CD4-positive, alpha-beta T cell treated with Interleukin-4 for 4 hours (primary cell): ENCODE measurements at places on chromosomes 7 and 10.

GRCh38 chr7:101804967-101805366, 12.5 kb upstream of the CUX1 start:
- DNase-seq = peak; percentile 8

DNA sequence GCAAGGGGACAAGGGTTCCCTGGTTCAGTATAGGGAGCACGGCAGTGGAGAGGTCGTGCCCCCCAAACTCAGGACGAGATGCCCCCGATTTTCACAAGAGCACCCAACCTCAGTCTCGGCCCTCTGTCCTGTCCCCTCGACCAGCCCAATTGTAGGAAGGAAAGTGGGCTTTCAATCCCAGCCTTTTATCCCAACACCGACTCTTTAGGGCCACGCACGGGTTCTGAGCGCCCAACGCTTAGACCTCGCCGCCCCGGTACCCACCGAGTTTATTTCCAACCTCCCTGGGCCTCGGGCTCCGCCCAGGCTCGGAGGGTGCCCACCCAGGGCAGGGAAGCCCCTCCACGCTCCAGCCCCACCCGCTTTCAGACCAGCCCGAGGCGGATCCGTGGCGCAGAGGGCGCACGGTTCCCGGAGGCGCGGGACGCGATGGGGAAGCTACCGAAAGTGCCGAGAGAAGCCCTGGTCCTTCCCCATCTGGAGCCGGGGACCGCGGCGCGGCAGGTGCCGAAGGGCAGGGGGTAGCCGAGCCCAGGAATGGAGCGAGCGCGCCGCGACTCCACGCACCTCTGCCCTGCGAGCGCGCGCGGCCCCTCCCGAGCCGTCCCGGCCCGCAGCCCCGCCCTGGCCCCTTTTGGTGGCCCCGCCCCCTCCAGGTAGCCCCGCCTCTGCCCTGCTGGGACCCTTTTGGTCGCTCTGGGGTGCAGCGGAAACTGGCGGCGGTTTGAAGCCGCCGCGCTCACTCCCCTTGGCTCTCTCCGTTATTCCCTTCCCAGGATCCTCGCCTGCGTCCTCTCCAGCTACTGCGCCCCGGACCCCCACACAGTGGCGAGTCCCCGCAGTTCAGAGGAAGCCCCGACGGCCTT, 20.4 kb downstream of the GRID2IP start:
- DNase-seq = peak; percentile 36

- DNase-seq = no peak
Observed at GRCh38 chr7:55187701-55188491, 169.1 kb downstream of the EGFR start.

DNA sequence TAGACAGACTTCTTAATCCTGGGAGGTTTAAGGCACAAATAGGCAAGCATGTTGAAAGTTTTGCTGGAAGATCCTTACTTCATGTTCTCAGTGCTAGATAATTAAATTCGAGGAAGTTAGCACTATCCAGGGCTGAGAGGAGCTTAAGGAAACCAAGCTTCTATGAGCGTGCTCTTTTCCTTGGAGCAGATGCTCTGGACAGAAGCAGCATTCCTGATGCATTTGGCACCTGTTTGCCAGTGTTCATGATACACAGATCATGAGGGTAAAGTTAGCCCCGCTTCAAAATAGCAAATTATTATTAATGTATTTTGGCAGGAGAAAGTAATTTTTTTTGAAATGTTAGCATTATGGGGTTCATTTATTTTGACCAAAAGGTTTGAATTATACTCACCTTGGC, 9.4 kb downstream of the HDAC9 start:
- DNase-seq = no peak

DNA sequence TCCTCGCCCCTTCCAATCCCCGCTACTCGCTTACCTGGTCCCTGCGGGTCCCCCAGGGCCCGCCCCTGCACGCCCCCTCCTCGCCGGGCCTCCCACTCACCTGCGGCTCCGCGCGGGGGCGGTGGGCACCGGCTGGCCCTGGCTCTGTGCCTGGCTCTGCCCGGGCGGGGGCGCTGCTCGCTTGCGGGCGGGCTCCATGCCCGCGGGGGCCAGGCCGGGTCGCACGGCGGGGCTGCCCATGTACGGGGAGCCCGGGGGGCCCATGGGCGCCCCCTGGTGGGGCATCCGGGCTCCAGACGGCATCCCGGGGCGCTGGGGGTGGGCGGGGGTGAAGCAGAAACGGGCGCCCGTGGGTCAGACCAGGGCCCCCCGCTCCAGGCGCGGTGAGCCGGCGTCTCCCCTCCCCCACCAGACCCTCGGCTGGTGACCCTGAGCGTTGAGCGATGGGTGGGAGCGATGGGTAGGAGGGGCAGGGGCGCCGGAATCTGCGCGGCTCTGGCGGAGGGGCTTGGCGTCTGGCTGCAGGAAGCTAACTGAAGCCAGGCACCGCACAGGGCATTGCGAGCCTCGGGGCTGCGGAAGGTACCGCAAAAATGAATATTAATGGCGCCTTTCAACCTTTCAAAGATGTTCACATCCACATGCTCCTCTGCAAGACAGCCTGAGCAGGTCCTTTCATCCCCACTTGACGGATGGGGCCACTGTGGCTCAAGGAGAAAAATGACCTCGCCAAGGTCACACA, 3.0 kb downstream of the SMARCD3 start:
- DNase-seq = peak; percentile 39

DNA sequence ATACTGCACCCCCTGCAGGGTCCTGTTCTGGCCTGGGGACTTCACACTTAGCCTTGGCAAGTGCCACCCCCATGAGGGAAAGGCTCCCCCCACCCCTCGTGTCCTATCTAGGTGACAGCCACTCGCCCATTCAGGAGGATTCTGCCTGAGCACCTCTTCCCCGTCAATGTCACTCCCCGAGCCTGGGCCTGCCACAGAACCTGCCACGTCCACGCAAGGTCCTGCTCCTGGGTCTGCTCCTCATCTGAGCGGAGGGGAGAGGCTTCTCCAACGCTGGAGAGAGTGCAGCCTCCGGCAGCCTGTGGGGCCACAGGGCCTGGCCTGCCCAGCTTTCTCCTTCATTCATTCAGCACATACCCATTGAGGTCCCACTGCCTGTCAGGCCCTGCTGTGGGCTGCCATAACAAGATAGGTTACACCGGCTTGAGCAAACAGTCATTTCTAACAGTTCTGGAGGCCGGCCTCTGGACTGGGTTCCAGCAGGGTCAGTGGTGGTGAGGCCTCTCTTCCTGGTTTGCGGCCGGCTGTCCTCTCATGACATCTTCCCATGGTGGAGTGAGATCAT, 92.0 kb upstream of the RET start:
- no peak for DNase-seq

GRCh38 chr10:78924319-78925003, 144.3 kb upstream of the ZMIZ1 start:
- DNase-seq = no peak

GRCh38 chr7:158114056-158114850, 473.4 kb downstream of the PTPRN2 start:
- no peak for DNase-seq

GRCh38 chr10:121645696-121646095, 47.5 kb upstream of the FGFR2 start:
- DNase-seq = no peak

- DNase-seq = no peak
Observed at GRCh38 chr7:155578016-155578415, 31.7 kb upstream of the CNPY1 start.

- DNase-seq = no peak
Observed at GRCh38 chr7:87032604-87033339, 26.7 kb downstream of the ELAPOR2 start.

DNA sequence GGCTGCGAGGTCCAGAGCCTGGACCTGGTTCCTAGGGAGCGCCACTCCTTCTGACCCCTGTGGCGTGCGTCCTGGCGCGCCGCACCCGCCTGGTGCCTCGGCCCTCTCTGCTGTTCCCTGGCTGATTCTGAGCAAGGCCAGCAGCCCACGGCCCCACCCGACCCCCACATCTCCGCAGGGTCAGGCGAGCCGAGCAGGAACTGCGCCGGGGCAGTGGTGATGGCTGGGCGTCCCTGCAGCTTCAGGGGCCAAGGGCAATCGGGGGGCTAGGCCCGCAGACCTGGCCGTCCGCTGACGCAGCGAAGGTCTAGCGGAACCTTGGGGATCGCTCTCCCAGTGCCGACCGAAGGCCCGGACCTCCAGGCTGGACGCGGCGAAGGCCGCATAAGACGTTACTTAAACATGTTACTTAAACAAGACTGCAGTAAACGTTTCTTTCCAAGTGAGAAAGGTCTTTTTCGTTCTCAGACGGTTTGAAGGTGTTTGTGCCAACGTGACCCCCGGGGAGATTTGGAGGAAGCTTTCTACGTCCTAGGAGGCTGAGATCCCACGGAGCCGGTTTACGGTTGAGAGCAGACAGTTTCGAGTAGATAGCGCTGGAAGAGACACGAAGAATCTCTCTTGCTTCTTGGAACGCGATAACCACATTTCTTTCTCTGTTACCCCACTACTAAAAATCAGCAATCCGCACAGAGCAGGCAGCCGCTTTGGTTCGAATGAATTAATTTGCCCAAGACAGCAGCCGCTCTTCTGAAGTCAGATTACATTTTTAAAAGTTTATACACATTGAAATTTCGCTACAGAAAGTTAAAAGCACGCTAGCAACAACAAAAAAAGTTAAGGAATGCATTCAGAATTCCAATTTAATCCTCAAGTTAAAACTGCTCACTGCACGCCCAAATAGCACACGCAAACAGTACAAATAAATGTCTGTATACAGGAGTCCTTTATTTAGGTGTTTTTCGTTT, 4.9 kb upstream of the NKX2-3 start:
- no peak for DNase-seq

GRCh38 chr7:93279541-93279940, 47.4 kb downstream of the VPS50 start:
- no peak for DNase-seq

DNA sequence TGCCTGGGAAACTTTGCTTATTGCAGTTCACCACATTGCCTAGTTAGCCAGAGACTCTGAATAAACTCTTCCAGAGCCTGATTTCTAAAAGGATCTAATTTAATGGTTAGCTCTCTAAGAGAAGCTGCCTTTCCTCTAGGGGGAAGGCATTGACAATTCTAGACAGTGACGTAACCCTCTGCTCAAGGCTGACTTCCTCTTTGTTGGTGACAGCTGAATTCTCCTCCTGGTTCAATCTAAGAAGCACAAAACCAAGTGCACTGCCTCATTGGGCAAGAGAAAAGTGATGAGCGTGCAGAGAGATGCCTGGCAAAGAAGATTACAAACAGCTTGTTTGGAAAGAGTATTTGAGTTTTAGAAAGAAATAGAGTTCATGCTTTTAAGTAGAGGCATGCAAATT, 102.7 kb downstream of the MACC1 start:
- peak; percentile 5 for DNase-seq

- DNase-seq = peak; percentile 49
Observed at GRCh38 chr10:13440185-13441061, 88.4 kb downstream of the BEND7 start.

- no peak for DNase-seq
Observed at GRCh38 chr10:47260505-47261111, 39.4 kb upstream of the GDF10 start.

DNA sequence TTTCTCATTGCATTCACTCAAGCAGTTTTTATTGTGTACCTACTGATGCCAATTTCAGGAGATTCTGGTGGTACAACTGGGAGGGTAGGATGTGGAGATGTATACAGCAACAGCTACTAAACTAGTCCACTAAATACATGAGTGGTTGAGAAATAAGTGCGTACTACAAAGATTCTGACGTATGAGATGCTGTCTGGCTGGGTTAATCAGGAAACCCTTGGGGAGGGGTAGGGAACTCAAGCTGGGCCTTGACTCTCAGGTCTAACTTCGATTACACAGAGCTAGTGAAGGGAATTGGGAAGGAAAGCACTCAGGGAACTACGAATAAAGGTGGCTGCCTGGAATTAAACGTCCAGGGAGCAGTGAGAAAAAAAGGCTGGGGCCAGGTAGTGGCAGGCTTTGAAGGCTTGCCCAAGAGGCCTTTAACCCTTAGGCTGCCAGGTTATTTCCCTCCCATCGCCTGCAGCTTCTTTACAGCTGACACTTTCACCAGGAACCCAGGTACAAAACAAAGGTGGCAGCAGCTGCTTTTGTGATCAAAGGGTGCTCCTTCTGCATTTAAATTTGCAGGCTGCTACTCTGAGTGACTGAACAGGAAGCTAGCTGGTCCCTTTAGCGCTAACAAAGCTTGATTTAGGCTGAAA, 3.2 kb downstream of the MMS19 start:
- DNase-seq = peak; percentile 5
